ENCODE measurements at places on chromosomes 5 and 9.

DNA sequence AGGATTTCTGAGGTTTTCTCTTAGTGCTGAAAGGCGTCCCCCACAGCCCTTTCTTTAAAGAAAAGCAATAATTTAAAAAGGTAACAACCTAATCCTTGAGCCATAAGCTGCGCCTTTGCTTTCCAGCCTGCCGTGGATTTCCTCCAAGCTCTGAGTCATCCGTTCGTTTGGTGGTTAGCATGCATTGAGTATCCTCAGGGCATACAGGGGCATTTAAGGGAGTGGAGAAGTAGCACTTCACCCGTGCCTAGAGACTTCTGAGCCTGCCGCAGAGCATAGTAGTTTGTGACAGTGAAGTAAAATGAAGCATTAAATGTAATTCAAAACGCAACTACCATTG, 892 bp upstream of the TNC start:
- DNase-seq: peak; percentile 1

- DNase-seq: no peak
These were observed 35.7 kb upstream of the NTNG2 start for GRCh38 chr9:132125944-132126679.

DNA sequence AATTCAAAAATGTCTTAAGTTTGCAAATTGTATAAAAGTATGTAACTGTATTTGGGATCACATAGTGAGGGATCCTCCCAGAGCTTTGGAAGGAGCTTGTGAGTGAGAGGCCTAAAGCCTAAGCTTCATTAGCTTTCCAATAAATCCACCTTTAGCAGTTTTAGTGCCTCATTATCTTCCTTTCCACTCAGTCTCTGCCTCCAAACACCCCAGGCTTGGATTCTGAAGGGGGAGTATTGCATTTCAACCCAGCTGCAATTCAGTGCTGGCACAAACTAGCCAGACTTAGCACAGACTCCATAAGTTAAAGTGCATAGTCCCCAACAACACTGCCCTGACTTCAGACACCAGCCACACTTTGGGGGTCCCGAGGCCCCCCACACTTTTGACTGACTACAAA, 113.5 kb downstream of the SMARCA2 start:
- DNase-seq: no peak

- no peak for DNase-seq
These were observed 80.7 kb downstream of the LMX1B start for GRCh38 chr9:126694206-126695081.

DNA sequence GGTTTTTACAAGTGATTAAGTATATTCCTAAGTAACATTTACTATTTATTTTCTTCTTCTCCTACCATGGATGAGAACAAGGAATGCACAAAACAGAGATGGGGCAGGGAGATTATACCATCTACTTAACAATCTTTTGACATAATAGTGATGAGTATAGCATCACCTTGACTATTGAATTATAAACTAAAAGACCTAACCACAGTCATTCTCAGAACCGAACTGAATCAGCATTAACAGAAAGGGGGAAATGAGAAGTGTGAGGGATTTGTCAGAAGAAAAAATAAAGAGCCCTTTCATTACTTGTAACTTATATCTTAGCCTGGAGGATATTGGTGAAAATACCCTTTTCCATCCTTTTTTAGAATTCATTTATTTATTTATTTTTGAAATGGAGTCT, 21.9 kb downstream of the OR2Y1 start:
- DNase-seq: no peak

All from NCI-H2081 treated with DMSO at 0.1 percent for 48 hours (cell line).